ENCODE measurements at places on chromosomes 1 and 21.

DNA sequence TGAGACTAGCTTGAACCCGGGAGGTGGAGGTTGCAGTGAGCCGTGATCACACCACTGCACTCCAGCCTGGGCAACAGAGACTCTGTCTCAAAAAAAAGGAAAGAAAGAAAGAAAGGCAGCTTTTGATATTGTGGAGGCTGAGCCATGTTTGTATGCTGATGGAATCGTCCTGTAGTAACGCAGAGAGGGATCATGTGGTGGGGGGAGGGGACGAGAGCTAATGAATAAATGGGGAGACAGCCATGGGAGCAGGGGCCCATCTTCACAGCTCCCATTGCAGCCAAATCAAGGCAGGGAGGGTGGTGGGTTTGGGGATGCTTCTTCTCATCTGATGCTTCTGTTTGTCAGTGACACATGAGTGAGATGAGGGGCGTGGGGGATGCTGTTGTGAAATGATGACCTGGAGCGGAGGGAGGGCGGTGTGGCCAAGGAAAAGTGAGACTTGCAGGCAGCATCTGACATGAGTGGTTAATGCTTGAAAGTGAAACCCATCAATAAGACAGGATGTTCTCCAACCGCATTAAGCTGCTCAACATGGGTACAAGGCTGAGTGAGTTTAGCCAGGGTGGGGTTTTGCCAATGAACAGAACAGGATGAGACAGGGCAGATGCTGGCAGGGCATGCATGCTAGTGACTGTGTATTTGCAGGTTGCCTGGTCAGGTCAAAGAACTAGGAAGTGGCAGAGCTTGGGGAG, 16.7 kb downstream of the SPATA21 start:
- DNase-seq, result peak; percentile 14

DNA sequence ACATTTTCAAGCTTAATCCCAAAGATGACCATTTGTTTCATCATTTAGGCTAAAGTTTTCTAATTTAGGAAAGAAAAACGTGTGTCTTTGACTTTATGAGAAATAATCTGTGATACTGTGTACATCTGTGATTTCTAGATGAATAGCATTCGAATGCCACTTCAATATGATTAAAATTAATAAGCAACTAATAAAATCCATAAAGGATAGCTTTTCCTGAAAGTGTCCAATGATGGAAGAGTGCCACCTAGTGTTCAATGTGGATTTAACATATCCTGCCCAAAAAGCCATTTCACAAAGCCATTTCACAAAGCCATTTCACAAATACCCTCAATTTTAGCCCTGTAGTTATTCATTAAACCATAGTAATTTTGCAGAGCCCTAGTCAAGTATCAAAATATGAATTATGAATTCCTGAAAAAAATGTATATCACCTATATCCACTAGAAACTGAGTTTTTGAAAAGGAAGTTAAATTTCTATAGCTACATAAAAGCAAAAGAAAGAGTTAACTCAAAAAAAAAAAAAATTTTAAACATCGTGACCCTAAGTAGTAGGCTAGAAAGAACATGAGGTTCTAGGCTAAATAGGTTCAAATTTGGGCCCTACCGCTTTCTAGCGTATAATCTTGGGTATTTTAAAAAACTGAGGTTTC, 19.1 kb downstream of the NME7 start:
- DNase-seq, result no peak

DNA sequence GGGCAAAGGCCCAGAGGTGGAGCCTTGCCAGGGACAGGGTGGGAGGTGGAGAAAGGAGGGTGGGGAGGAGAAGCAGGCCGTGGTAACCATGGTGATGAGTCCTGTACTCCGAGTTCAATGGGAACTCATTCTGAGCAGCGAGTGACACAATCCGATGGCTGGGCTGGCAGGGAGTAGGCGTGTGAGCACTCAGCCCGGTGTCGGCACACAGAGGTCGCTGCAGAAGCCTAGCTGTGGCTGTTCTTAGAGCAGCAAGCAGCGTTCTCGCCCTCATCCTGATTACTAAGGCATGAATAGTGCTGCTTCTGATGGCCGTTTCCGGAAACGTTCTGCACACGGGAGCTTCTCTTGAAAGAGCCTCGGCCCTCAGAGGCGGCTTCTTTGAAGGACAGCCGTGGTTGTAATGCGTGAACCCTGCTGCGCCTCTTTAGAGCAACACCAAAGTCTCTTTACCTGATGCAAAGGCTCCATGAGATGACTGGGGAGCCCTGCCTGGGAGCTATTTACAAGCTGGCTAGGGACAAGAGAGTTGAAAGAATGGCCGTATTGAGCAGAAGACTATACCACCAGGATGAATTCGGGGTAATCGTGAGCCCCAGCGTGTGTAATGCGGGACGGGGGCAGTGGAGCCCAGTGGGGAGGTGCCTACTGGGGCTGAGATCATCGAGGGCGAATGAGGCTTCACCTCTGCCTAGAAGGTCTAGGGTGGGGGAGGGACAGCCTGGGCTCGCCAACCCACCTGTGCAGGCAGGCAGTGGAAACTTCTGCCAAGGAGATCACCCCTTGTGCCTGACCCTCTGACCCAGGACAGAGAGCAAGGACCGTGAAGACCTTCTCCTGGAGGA, 72.8 kb upstream of the PAX7 start:
- no peak for DNase-seq

DNA sequence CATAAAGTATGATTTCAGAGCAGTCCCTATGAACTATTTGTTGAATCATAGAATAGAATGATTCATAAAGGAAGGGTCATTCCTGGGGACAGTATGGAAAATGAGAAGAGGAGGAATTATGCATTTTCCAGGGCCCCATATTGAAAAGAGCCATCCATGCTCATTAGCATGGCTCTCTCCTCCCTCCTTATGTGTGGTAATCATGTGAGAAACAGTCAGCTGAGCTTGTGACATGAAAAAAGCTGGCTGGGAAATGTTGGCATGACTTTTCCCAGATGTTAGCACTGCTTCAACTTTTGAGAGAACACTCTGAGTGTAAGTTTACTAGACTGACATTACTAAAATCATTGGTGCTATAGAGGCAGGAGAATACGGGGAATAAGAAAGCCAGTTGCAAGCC, 16.1 kb downstream of the TRIM67 start:
- DNase-seq, result no peak

- no peak for DNase-seq
Measured at GRCh38 chr21:38261851-38262250, 5.1 kb downstream of the KCNJ15 start.

GRCh38 chr1:117814856-117815797, 114.3 kb downstream of the GDAP2 start:
- no peak for DNase-seq

DNA sequence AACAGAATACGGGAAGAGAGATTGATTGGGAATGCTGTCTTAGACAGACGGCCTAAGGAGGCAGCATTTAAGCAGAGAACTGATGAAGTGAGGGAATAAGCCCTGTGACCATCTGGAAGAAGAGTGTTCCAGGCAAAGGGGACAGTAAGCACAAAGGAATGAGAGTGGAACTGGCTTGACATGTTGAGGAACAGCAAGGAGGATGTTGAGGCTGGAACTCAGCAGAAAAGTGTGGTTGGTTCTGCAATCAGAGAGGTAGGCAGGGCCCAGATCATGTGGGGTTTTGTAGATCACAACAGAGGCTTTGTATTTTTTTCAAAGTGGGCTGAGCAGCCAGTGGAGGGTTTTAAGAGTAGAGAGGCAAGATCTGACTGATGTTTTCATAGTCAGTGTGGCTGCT, 157.4 kb downstream of the DNM3 start:
- DNase-seq, result no peak
